Activated CD8-positive, alpha-beta T cell treated with anti-CD3 and anti-CD28 coated beads for 36 hours (primary cell): ENCODE measurements at places on chromosomes 2 and 18. TPM values are rescaled to one million over a fixed set of nuclear protein-coding genes. Genes with fewer than 3 reads are reported as not detected.

DNA sequence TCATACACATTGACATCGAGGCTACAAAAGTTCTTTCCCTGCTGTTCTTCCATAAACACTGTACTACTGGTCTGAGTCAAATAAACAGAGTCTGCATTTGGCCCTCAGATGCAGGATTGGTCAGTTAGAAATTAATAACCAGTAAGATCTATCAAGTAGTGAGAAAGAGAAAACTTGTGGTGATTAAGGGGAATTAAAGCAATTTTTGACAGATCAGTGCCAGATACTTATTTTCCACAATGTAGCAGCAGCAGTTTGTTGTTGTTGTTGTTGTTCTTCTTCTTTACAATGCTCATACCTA lies 85.0 kb downstream of the IKZF2 start:
- DNase-seq = no peak

Gene CASP10
- 18.3 TPM for total RNA-seq

GRCh38 chr2:60318544-60318943 lies 234.9 kb downstream of the BCL11A start:
- DNase-seq = no peak

Gene OTX1
- not detected for total RNA-seq

DNA sequence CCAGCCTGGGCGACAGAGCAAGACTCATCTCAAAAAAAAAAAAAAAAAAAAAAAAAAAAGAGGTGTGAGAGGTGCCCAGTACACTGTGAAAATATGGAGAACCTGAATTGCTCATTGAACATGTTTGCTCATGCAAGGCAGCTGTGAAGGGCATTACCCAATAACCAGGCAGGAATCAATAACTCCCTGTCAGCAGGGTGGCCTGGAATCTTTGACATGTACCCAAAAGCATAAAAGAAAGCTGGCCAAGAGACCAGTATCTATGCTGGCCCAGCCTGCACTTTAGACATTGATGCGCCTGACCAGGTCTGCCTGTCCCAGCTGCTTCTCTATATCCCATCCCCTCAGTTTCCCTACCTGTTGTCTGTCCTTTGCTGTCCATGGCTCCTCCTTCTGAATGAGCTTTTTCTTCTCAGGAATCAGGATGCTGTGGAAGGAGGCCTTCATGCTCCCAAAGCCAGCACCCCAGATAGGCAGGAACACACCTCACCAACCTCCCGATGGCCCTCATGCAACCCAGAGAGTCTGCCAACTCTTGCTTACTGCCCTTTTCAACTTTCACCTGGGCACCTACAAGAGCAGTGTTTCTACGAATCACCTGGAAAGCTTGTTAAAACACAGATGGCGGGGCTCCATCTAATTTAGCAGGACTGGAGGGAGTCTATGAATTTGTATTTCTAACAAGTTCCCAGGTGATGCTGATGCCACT lies 83.4 kb upstream of the PPP1CB start:
- DNase-seq = no peak

- no peak for DNase-seq
Observed at GRCh38 chr2:145548479-145548878, 1028.6 kb upstream of the ZEB2 start.

- DNase-seq = no peak
Observed at GRCh38 chr18:35923939-35924684, 48.4 kb upstream of the RMP24 start.

- no peak for DNase-seq
Observed at GRCh38 chr2:10225291-10226037, 77.2 kb upstream of the HPCAL1 start.

Gene ELOA2
- total RNA-seq = not detected
